HTR-8/SVneo (cell line): ENCODE measurements at places on chromosomes 2 and 18.

- DNase-seq, result no peak
Measured at GRCh38 chr2:3766824-3767223, 63.4 kb downstream of the DCDC2C start.

GRCh38 chr2:35986871-35987270 is 368.7 kb upstream of the CRIM1 start:
- DNase-seq, result no peak

- DNase-seq, result no peak
Measured at GRCh38 chr2:157155992-157156391, 101.5 kb upstream of the GALNT5 start.

- DNase-seq, result no peak
Measured at GRCh38 chr2:33488178-33488690, 11.8 kb downstream of the RASGRP3 start.

DNA sequence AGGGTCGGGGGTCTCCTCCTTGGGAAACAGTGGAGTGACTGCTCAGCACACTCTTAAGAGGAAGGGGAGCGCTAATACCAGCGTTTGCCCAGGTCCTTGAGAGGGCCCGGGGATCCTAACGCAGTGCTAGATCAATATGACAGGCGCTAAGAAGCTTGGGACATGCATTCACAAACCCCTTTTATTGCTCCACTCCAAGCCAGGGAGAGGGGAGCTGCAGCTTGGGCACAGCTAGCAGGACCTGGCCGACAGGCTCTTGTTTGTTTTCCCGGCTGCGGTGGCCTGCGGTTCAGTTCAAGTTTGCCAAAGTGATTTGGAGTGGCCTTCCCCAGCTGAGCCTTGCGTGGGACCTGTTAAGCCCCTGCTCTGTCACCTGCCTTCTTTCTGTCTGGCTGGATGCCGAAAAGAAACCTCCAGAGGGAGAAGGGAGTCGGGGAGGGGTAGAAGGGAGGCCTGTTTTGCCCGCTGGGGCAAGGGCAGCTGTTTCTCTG is 152.1 kb downstream of the GLI2 start:
- DNase-seq, result no peak

GRCh38 chr2:20291846-20292408 is 58.7 kb downstream of the PUM2 start:
- no peak for DNase-seq

DNA sequence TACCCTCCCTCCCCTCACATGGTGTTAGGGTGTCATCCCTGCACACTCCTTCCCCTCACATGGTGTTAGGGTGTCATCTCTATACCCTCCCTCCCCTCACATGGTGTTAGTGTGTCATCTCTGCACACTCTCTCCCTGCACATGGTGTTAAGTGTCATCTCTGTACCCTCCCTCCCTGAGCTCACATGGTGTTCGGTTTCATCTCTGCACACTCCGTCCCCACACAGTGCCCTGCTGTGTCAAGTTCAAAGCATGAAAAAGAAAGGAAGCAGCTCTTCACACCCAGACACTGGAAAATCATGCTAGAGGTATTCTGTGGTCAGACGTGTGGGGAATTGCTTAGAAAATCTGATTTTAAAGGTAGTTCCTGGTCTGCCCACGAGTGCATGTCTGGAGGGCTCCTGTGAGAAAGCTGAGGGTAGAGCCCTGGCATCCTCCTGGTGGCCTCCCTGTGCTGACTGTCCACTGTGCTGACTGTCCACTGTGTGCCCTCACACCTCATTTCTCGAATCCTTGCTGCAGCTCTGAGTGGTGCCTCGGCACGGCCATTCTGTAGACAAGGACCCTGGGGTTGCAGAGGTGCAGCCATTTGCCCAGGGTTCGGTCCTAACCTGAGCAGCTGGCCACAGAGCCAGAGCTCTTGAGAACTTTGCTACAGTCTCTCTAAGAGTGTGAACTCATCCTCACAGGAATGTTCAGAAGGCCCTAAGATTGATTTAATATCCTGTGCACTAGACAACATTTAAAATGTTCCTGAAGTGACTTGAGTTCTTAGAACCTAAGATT is 69.1 kb upstream of the NFATC1 start:
- DNase-seq, result no peak

- DNase-seq, result no peak
Measured at GRCh38 chr2:770776-771175, 93.6 kb upstream of the TMEM18 start.

GRCh38 chr2:237652854-237653253 is 25.5 kb downstream of the LRRFIP1 start:
- DNase-seq, result no peak

DNA sequence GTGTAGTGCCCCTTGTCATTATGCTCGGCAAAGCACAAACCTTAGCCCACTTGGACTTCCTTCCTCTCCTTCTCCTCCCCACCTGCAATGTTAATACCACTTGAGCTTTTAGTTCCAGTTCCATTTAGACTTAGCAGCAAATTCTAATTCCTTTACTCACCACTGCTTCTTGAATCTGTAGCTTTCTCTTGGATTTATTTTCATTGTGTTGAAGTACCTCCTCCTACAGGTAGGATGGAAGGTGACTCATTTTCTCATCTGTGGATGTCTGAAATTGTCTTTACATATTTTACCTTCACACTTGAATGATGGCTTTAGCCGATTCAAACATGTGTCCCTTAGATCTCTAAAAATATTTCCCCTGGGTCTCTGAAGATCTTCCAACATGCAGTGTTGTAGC is 32.8 kb upstream of the BIN1 start:
- DNase-seq, result no peak

DNA sequence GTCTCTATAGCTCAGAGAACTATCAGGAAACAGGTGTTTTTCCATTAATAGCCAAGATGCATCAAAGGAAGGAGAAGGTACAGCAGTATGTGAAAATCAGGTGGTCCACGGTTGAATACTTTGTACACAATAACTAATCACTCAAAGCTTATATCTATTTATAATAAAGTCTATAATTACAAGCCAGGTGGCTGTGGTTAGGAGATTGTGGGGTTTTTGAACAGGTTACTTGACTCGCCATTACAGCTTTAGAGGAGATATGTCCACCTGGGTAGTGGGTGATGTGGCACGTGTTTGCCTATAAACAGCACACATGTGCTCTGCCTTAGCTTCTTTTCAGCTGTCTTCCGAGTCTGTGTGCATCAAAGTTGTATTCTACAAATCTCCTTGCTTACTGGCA is 892.2 kb upstream of the ZEB2 start:
- no peak for DNase-seq

GRCh38 chr2:30777661-30778505 is 29.4 kb downstream of the CAPN13 start:
- DNase-seq, result no peak

GRCh38 chr2:217418090-217418489 is 558.2 kb upstream of the TNP1 start:
- no peak for DNase-seq

DNA sequence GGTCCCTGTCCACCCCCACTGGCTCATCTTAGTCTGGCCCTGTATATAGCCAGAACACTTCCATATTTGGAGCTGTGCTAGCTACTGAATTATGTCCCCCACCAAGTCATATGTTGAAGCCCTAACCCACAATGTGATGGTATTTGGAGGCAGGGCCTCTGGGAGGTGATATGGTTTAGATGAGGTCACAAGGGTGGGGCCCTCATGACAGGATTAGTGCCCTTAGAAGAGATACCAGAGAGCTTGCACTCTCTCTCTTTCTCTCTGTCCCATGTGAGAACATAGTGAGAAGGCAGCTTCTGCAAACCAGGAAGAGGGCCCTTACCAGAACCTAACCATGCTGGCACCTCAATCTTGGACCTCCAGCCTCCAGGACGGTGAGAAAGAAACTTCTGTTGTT is 31.2 kb downstream of the ALPK2 start:
- DNase-seq, result no peak

- DNase-seq, result no peak
Measured at GRCh38 chr18:12628706-12629702, 28.9 kb downstream of the SPIRE1 start.
